LHCN-M2 (cell line): ENCODE measurements at places on chromosomes 16 and 17. TPM values are rescaled to one million over a fixed set of nuclear protein-coding genes. Genes with fewer than 3 reads are reported as not detected.

ABCA9 gene
- total RNA-seq = not detected in 2 replicates

ZDHHC1 gene
- total RNA-seq = 9.9 and 13.5 TPM in 2 replicates

KRT33A gene
- not detected in 2 replicates for total RNA-seq

SLC13A5 gene
- total RNA-seq = not detected in 2 replicates

- no peak for DNase-seq
These were observed 873.3 kb upstream of the SOX9 start for GRCh38 chr17:71247441-71248015.

- no peak for DNase-seq
These were observed 79.1 kb downstream of the TAOK1 start for GRCh38 chr17:29469276-29469675.

GRCh38 chr16:80663078-80663477 is 122.3 kb downstream of the DYNLRB2 start:
- no peak for DNase-seq

GRCh38 chr16:19524616-19525384 is 1.1 kb downstream of the CCP110 start:
- peak; percentile 5 for DNase-seq

- DNase-seq = no peak
These were observed 34.4 kb upstream of the XYLT2 start for GRCh38 chr17:50311483-50311882.

DNA sequence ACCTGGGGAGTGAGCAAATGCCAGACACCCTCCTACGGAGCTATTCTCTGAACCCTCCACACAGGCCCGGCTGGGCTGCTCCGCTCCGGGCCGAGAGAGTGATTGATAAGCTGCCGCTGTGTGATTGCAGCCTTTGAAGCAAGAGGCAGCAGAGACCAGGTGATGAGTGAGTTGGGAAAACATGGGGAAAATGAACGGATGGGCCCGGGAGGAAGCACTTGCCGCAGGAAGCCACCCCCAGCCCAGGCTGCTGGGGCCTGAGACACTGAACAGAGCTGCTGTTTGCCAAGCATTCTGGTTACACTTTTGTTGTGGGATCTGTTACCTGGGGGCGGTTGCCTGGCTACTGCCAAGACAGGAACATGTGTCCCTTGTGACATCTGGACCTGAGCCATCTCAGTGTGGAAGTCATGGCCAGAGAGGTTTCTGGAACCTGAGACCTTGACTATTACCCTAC is 46.4 kb upstream of the KLHDC4 start:
- no peak for DNase-seq

- DNase-seq = no peak
These were observed 2.7 kb downstream of the CNTNAP1 start for GRCh38 chr17:42684929-42685556.

- no peak for DNase-seq
These were observed 34.1 kb upstream of the CPPED1 start for GRCh38 chr16:12837756-12838155.

GRCh38 chr17:61205931-61206330 is 193.7 kb upstream of the TBX2 start:
- DNase-seq = no peak

- DNase-seq = no peak
These were observed 19.2 kb upstream of the HOXB13 start for GRCh38 chr17:48747445-48748363.

DNA sequence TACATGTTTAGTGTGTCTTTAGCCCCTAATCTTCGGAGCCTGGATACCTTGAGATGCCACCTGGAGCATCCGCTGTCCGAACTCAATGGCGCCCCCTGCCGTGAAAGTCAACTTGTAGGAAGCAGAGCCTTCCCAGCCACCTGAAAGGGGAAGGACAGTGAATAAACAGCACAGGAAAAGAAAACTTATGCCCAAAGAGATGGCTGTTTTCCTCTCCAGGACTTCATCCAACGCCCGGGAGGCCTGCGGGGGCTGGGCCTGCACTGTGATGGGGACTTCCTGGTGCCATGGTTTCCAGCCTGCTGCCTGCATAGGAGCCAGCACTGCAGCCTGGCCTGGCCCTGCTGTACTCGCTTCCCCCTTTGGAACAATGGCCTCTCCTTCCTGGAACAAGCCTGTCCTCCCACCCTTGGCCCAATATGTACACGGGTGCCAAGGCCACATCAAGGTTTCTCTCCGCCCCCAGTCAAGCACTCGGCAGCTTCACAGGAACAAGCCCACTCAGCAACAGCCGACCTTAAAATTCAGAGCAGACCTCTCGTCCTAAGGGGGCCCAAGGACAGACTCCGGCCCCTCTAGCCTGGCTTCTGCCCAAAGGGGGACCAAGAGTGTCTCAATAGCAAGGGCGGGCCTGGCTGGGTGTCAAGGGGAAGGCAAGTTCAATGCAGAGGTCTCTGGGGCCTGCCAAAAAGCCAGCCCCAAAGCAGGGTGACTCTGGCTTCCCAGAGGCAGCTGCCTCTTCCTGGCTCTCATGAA is 4.5 kb upstream of the UNC13D start:
- no peak for DNase-seq
